Pons (tissue), 1 donor: ENCODE measurements at places on chromosomes 2 and 18.
A peak's percentile ranks its signal among the peaks of the same experiment; 100 is the strongest.

DNA sequence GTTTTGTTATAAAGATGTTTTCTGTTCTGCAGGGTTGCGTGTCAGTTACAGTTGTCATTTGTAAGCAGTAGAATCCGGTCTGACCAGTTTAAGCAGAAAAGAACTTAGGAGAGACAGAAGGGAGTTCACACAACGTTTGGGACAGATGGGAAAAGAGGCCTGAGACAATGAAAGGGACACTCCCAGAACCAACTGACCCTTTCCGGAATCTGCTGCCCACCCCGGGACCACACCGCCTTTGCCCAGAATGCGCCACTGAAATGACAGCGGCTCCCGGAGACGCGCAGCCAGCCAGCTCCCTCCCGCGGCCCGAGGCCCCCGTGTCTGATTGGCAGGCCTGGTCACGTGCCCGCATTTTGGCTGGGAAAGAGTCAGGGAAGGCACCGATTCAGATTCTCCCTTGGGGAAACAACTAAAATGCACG, 244.6 kb downstream of the BCL2 start:
- DNase-seq: peak; percentile 81

DNA sequence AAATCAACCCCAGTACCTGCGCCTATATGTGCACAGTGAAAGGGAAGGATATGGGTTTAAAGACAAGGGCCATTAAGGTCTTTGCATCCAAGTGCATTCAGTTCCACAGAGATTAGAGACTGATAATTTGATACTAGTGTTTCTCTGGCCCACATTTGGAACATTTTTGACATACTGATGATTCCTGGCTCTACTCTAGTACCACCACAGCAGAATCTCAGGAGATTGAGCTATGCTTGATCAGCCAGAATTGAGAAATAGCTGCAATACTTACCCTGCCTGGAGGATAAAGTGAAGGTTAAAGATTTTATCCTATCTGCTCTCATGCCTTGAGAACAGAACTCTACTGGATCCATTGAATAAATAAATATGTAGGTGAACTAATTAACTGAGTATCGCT, 1267.8 kb downstream of the SUCLG1 start:
- no peak for DNase-seq

DNA sequence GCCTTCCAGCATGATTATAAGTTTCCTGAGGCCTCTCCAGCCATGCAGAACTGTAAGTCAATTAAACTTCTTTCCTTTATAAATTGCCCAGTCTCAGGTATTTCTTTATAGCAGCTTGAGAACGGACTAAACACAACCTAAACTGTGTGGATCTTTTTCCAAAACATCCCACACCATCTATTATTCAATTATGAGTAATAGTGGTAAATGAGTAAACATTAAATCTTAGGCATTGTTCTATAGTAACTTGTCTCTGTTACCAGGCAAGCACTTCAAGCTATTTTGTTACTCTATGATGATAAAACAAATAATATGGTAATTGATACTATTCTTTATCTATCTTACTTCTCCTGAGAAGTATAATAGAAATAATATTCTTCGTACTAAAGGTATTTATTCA, 536.9 kb upstream of the CHAC2 start:
- DNase-seq: no peak

DNA sequence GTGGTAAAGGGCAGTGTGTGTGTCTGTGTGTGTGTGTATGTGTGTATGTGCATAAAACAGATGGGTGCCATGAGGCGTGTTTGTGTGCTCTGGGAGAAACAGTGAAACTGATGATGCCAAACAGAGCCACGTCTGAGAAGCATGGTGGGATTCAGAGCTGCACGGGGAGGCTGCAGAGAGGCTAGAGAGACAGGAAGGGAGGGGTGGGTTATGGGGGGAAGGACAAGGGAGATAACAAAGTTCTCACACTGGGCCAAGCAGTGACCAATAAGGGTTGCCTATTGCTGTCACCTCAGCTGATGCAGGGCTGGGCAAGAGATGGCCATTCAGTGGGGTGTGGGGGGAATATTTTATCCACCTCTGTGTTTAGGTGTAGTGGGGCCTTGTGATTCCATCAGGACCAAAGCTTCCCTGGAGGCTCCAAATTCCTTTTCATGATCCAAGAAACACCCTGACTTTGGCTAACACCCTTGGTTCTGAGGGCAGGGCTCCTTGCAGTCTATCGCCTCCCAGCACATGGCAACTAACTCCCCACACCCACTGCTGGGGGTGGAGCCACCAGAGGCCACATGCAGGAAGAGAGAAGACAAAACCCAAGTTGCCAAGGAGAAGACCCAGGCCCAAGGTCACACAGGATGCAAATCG, 54.2 kb upstream of the POMC start:
- no peak for DNase-seq

DNA sequence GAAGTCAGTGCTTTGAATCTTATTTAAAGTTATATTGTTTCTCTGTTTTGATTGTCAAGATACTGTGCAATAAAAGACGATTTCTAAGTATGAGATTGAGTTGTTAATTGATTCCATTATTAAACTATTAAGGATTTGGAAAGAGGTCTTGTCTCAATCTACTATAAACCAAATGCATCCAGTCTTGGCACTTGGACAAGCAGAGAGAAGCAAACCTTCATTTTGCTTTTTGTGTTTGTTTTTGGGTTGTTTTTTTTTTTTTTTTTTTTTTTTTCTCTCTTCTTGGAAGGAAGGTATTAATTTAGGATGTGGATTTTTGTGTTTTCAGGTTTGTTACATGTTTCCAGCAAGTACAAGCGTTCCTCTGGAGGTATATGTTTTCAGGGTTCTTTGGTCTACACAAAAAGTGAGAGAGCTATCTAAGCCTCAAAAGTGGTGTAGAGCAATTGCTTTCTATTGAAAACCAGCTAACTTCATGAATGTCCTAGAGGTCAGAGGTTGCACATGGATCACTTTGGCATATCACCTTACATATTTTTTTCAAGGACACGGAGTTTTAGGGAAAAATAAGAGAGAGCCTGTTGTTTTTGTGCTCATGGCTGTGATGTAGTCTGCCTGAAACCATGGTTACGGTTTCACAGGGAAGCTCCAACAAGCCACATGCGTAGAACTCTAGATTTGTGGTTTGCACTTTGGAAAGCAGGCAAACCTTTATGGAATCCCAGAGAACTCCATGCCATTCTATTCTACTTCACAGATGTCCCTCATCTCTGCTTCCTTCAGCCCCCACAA, 1.8 kb downstream of the PRKCE start:
- no peak for DNase-seq

- no peak for DNase-seq
These were observed 41.0 kb downstream of the MYO3B start for GRCh38 chr2:170218931-170219330.

DNA sequence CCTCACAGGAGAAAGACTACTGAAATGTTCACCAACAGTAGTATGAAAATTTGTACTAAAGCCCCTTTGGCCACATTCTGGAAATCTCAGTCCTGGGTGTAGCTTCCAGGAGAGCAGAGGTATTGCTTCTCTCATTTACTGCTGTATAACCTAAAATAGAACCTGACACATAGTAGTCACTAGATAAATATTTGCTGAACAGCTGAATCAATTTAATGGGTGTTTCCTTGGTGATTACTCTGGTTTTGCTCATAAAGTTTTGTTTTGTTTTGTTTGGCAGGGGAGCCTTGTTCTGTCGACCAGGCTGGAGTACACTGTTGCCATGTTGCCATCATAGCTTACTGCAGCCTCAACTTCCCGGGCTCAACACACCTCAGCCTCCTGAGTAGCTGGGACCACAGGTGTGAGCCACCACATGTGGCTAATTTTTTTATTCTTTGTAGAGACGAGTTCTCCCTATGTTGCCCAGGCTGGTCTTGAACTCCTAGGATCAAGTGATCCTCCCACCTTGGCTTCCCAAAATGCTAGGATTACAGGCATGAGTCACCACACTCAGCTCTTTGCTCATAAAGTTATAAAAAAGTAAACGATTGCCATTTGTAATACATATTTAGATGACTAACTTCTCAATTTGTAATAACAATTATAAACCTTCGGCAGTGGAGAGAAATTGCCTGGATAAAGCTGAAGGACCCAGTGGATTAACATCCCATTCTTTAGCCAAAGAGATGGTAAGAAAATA, 11.5 kb upstream of the PARD3B start:
- no peak for DNase-seq

- no peak for DNase-seq
These were observed 263.6 kb downstream of the SS18 start for GRCh38 chr18:25826823-25827222.

- no peak for DNase-seq
These were observed 293.6 kb upstream of the SESTD1 start for GRCh38 chr2:179558010-179558934.

DNA sequence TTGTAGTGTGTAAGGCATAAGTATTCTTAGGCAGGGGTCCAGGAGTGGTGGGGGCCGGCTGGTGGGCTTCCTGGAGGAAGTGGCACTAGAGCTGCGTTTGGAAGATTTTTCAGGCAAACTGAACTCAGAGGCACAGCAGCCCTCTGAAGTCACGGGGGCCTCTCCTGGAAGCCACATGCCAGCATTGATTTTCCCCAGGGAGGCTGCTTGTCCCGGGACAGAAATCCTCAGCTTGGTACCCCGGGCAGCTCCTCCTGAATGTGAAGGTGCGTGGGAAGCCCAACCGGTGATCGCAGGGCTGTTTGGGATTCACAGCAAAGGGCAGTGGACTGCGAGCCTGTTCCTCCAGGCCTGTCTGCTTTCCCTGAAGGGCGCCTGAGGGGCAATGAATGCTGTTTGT, 1.6 kb upstream of the PDIA6 start:
- no peak for DNase-seq
